ENCODE measurements at places on chromosomes 2 and 18.

GRCh38 chr18:25503567-25504081, 151.7 kb upstream of the ZNF521 start:
- no peak for DNase-seq

GRCh38 chr2:222613715-222614331, 42.1 kb downstream of the FARSB start:
- DNase-seq = no peak

- no peak for DNase-seq
Observed at GRCh38 chr2:101962309-101962708, 29.5 kb upstream of the IL1R2 start.

DNA sequence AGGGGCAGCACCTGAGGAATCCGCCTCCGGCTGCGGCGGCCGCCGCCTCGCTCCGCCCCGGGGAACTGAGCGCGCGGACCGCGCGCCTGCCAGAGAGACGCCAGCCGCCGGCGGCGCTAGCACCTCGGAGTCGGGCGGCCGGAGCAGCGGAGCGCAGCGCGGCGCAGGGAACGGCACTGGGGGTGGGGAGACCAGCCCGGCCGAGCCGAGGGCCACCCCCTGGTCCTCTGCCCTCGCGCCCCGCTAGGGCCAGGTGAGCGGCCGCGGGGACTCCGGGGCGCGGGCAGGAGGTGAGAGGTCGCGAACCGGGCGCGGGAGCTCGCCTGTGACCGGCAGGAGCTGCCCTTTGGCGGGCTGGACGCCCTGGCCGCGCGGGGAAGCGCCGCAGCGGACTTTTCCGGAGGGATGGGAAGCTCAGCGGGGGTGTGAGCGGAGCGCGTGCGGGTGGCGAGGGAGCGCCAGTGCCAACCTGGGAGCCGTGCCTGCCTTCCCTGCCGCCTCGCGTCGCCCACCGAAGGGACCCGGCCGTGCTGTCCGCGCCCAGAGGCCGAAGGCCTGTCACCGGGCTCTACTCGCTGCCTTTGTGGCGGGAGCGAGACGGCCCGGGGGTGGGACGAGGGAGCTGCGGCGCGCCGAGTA, at the start of gene GREB1L:
GREB1L (plus strand) TSS at position 92 of the 639 bp plus-strand sequence. CDS start 141,287 bp downstream, outside the sequence.
- no peak for DNase-seq

- DNase-seq = no peak
Observed at GRCh38 chr2:99651930-99652670, 162.3 kb upstream of the REV1 start.

GRCh38 chr18:14921031-14921430, 173.1 kb downstream of the ANKRD30B start:
- no peak for DNase-seq

DNA sequence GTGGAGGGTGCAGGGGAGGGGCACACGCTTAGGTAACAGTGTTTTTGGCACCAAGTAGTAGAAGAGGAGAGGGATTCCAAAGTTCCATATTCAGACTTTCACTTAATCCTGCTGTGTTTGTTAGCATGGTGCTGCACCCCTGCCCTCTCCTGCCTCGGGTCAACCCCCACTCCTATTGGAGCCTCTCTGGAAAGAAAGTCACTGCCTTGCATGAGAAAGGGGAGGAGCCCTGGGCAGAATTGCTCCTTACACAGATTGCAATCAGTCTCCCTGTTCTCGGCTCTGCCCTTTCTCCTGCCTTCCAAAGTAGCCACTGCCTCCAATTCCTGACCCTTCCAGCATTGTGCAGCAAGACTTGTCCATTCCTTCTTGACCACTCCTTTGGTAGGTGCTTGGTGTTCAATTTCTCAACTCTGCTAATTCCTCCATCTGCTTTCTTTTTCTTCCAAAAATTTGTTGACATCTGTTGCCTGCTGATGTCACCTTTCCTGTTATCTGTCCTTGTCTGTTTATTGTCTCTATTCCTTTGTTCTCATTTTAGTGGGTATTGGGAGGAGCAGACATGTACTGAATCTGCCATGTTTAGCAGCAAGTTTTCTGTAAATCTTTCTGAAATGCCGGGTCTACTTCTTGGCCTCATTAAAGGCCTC, 225.4 kb downstream of the LOXHD1 start:
- DNase-seq = no peak

Measured in stimulated activated naive B cell treated with anti-CD40 and anti-IgM and Interleukin-4, amounts not matched to agents 10 μg/mL and 1 μg/mL and 100 μg/mL, for 72 hours (primary cell).